ENCODE measurements at places on chromosomes 5 and 9.

DNA sequence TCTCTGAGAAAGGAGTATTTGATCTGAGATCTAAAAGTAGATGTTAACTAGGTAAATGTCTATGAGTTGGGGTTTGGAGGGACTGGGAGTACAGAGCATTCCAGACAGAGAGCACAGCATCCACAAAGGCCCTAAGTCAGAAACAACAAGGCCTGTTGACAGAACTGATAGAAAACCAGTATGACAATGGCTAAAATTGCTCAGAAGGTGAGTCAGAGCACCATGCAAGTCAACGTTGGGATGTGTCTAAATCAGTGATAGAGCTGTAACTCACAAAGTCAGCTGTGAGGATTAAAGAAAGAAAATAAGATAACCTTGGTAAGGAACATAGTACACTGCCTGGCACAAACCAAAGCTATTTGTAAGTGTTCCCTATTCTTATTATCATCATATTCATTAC is 124.0 kb downstream of the CETN3 start:
- no peak for DNase-seq

DNA sequence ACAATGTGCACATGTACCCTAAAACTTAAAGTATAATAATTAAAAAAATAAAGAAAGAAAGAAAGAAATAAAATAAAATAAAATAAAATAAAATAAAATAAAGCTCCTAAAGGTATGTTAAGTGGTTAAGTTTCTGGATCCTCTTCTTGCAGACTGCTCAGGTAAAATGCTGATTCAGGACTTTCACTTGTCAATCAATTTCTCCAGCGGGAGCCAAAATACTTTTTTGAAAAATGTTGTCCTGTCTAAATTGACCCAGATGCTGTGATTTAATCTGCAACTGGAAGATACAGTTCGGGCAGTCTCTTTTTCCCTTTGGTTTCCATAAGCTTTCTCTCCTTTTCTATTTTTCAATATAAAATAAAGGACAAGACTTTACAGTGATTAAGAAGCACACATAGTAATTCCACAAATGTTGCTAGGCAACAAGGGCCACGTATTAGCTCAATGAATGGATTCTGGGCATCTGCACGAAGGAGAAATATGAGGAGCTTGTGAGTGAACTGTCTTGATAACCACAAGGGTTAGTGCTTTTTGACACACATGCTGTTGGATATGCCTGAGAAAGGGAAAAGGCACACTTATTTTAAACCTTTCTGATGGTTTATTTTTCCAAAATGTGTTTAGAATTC is 38.6 kb downstream of the HTR4 start:
- DNase-seq: no peak

DNA sequence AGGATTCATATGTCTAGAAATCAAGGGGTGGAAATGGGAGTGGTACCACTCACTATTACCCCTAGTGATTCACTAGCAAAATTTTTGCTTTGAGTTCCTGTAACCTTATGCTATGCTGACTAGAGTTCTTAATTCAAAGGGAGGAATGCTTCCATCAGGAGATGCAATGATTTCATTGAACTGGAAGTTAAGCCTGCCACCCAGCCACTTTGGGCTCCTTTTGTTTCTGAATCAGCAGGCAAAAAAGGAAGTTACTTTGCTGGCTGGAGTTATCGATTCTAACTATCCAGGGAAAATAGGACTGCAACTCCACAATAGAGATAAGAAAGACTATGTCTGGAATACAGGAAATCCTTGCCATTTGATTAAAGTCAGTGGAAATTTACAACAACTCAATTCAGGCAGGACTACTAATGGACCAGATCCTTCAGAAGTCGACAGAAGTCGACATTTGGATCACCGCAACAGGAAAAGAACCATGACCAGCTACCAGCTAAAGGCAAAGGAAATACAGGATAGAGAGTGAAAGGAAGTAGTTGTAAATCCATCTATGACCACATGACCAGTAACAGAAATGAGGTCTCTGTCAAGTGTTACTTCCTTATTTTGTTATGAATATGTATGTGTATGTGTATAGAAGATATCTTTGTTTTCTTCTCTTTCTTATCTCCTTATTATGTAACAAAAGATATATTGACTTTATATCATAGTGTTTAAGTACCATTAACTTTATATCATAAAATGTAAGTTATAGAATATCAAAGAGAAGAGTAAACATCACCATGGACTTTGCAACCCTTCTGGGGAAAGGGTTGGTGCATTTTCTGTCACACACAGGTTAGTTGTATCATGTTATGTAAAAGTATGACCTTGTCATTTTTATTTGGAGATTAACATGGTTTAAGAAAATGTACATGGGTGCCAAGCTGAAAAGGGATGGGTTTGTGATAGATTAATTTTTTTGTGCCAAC is 198.7 kb upstream of the HAPLN1 start:
- no peak for DNase-seq

DNA sequence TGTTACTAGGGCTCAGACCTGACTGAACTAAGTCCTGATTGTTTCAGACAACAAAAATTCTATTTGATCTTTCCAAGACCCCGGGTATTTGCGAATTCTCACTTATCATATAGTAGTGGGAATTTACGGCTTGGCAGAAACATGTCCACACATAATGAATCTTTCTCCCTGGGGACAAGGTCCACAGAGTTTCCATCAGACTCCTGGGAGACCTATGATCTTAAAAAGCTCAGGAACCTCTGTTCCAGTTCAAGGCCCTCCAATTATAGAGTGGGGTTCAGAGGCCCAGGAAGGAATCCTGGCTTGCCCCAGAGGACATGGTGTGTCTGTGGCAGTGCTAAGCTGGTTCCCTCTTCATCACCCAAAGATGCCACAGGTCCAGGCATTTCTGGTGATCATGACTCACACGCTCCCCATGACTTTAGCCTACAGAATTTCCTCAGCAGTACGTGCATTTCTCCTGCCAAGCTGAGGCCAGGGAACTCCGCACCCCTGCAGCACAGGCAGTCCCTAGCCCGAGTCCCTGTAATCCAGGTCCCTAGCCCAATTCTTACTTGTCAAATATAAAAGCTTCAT is 12.6 kb downstream of the RAPGEF1 start:
- no peak for DNase-seq

GRCh38 chr5:53996008-53996407 is 314.4 kb downstream of the ARL15 start:
- DNase-seq: no peak

DNA sequence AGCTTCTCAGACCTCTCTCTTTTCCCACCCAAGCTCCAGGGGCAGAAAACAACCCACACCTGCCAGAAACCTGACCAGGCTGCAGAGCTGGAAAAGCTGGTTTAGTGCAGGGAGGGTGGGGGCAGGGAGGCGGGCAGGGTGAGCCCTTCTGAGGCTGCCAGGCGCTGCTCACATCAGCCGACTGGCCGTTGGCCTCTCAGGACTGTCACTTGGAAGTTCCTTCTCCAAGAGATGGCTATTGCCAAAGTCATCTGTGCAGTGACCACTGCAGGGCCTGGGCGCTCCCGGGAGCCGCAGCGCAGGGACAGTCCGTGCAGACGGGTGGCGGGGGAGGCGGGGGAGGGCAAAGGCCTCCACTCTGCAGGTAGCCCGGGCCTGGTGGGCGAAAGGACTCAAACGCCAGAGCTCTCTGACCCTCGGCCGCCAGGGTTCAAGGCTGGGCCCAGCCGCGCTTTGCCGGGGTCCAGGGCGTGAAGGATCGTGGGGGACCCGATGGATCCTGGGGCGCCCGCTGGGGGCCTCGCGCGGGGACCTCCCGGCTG is 205.0 kb upstream of the IER5L start:
- DNase-seq: no peak

DNA sequence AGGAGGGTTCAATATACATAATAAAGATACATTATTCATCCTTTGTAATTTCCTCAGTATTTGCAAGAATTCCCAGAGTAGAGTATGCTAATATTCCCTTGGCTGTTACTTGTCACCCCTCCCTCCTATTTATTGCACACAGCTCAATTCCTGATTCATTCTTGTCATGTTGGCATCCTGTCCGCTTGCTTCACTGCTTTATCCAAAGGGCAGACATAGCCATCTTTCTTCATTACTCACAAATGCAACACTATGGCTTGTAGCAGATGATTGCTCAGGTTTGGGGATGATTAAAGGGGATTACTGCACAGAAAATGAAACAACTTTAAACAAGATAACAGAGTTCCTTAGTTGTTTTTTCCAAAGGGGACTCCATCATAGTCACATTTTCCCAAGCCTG is 1.2 kb upstream of the IL33 start:
- DNase-seq: no peak

DNA sequence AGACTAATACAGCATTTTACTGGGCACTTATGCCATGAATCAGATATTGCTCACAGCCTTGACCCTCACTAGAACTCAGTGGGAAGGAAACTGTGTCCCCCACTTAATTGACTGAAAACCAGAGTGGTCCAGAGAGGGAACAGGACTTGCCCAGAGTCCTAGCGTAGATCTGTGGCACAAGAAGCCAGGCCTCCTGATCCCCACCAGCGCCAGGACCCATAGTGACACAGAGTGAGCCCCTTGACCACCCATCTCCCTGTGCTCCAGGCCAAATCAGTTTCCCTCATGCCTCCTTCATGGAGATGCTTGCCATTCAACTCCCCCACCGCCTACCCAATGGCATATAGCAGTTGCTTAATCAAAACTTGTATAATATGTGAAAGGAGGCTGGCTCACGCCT is 8.3 kb downstream of the KIF12 start:
- DNase-seq: peak; percentile 7
